ENCODE measurements at places on chromosomes 6 and 20.

DNA sequence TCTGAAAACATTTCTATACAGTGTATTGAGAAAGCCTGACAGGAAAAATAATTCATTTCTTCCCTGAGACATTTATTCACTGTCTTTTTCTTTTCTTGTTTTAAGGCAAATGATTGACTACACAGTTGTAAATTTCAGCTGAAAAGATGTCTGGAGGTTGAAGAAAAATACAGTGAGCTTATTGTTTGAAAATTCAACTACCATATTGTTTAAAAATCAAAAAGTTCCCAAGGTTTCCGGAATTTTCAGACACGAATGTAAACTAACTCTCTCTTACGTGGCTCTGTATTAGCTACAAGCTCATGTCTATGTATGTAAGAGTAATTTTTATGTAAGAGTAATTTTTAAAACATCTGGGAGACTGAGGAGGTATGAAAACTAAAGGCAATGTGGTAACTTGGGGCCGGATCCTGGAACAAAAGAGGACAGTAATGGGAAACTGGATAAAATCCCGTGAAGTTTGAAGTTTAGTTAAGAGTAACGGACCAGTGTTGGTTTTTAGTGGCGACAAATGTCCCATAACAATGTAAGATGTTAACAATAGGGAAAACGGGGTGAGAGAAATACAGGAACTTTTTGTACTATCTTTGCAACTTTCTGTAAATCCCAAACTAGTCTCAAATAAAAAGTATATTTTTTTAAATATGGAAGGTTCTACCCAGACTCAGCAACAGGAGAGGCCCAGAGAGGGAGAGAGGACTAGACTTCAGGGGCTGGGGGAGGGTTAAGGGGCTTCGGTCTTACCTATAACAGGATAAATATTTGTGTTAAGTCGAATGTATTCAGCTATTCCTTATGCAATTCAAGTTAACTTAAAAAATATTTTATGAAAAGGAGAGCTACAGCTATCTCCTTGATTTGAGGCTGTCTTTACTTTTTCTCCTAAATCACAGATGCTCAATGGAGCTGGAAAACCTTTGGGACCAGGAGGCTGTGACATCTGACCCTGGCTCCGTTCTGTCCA is 1.3 kb downstream of the PTGIS start:
- DNase-seq = no peak

- DNase-seq = no peak
Observed at GRCh38 chr6:135087403-135087802, 32.8 kb upstream of the HBS1L start.

DNA sequence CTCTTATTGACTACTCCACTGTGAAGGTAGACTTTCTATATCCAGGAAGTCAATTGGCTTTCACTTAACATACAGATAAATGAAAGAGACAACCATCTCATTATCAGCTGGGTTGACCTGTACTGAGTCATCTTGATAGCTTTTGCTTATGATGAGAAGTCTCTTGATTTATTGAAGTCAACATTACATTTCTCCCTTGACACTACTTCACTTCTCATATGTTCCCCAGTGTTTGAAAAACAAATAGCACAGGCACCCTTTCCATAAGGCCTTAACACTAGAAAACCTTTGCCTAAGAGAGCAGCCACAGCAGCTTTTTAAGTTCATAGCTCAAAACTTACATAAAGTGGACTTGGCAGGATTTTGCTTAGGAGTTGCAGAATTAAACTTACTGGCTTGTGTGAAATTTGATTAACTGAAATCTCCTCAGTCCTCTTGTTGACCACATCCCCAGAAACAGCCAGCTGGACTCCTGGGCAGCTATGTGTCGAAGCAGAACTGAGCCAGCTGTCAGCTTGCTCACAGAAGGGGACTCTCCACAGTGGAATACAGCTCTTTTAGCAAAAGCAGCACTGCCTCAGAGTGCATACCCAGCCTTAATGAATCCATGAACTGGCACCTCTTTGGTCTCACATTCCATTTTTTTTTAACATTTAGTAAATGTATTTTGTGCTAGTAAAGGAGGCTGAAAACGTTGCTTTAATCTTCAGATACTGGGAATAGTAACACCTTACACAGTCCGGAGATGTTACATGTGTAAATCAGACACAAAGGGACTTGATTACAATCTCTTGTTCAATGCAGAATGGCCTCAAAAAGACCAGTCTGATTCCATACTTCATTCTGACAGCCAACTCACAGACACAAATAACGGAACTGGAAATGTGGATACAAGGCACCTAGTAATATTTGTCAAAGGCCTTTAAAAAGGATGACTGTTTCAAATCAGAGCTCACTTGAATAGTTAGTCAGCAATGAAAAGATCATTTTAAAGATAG is 1532.7 kb downstream of the HACE1 start:
- no peak for DNase-seq

DNA sequence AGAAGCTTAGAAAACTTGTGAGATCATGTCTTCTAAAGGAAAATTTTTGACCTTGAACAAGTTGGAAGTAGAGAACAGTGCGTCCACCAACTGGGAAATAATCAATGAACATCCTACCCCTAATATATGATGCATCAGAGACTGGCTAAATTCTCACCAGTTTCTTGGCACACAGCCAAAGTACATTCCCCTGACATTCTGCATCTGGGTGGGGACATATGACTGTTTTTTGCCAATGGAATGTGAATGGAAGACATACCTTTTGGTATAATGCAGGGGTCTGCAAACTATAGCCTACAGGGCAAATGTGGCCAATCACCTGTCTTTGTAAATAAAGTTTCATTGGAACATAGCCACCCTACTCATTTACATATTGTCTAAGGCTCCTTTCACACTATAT is 84.7 kb downstream of the HAO1 start:
- peak; percentile 53 for DNase-seq

GRCh38 chr6:21902628-21903169 is 309.1 kb downstream of the SOX4 start:
- DNase-seq = no peak

GRCh38 chr20:36377348-36378326 is 71.5 kb downstream of the DLGAP4 start:
- no peak for DNase-seq

- no peak for DNase-seq
Observed at GRCh38 chr6:39765508-39766065, 26.6 kb upstream of the DAAM2 start.

- DNase-seq = no peak
Observed at GRCh38 chr6:110390404-110390803, 25.0 kb downstream of the DDO start.

DNA sequence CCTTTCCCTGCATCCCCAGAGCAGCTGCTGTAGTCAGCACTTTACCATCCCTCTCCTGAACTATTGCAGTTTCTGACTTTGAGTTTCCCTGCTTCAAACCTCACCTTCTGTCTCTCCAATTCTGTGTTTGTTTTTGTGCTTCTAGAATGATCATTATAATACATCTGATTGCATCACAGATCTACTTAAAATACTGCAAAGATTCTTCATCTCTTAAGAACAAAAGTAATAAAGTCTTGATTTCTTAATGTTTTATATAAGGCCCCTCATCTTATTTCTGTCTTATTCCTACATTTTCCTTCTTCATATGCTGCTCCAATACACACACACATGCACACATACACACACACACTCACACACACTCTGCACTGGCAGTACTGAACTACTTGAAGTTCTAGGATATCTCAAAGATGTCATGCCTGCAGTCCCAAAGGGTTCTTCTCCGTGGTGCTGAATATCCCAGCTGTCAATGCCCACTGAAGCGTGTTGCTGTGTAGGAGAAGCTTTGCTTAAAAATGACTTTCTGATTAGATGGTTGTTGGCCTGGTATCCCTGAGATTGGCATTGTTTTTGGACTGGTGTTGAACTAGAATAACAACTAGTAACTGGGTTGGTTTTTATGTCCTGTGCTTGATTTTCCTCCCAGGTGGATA is 97.2 kb downstream of the MAP3K4 start:
- DNase-seq = peak; percentile 10

DNA sequence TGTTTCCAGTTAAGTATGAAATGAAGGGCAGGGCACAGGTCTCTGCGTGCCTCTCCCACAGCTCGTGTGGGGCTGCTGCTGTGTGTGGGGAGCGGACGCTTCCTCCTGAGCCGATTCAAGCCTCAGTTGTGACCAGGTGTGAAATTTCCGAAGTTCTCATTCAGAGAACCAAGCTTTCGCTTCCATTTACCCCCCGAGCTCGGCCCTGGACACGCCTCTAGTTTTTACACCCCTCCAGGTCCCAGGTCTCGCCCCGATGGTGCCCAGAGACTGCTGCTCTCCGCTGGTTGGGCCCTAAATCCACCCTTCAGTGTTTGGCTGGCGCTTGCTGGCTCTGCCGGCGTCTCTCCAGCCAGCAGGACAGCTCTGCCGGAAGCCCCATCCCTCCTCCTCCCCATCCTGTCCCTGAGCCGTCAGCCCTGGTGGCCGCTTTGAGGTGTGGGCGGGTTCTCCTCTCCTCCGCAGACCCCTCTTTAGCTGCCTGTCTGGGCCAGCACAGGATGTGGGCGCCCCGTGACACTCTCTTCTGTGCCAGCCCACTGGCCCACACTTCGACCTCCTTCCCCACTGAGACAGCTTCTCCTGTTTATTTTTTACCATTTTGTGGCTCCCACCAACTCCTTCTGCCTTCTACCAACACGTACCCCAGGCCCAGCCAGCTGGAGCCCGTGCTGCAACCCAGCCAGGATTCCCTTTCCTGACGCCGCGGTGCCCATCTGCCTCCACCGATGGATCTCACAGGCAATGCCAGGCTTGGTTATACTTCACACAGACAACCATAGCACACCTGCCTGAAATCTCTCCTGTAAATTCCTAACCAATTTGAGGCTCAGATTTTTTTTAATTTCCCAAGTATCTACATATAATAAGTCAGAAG is 142.8 kb downstream of the DLL1 start:
- DNase-seq = no peak

- DNase-seq = no peak
Observed at GRCh38 chr6:108771421-108771820, 76.8 kb upstream of the ARMC2 start.

GRCh38 chr20:59645761-59646171 is 41.4 kb downstream of the PHACTR3 start:
- DNase-seq = no peak

- DNase-seq = no peak
Observed at GRCh38 chr6:57226221-57226620, 4.1 kb upstream of the RAB23 start.

- no peak for DNase-seq
Observed at GRCh38 chr20:62533591-62534495, 58.0 kb upstream of the GATA5 start.

- DNase-seq = no peak
Observed at GRCh38 chr6:36829919-36830544, 9.2 kb downstream of the CPNE5 start.

- DNase-seq = no peak
Observed at GRCh38 chr6:1509241-1509640, 100.5 kb upstream of the FOXC1 start.

GRCh38 chr20:5448449-5449118 is 131.8 kb upstream of the PROKR2 start:
- DNase-seq = peak; percentile 52

DNA sequence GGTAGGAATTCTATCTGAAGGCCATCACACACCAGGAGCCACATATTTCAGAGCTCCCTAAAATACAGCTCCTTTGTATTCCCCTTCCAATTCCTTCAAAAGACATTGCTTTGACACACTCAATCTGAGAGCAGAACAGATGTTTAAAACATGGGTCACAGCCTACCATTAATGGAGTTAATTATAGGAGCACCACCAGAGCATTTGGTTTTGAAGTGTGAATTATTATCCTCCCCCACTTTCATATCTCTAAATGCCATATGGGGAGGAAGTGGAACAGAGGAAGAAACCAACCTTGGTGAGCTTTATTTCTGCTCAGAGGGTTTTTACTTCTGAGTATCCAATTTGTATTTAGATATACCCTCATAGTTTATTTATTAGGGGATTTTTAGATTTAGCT is 50.7 kb upstream of the TNFRSF21 start:
- DNase-seq = no peak

DNA sequence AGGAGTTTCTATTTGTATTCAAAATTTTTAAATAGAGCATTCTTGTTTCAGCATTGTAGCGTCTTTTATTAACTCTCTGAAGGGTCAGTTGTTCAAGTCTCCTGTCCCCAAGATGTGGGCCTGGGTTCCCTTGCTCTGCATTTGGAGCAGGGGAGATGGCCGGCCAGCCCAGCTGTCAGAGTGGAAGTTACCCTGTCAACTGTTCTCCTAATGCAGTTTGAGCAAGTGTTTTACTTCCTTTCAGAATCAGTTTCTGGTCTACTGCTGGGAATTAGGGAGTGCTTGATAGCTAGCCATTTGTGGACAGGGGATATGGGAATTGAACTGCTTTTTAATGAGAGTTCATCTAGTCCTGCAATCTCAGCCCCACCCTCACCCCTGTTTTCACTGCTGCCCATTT is 116.6 kb downstream of the QKI start:
- DNase-seq = no peak

- DNase-seq = no peak
Observed at GRCh38 chr6:165961233-165961632, 206.4 kb downstream of the TBXT start.

DNA sequence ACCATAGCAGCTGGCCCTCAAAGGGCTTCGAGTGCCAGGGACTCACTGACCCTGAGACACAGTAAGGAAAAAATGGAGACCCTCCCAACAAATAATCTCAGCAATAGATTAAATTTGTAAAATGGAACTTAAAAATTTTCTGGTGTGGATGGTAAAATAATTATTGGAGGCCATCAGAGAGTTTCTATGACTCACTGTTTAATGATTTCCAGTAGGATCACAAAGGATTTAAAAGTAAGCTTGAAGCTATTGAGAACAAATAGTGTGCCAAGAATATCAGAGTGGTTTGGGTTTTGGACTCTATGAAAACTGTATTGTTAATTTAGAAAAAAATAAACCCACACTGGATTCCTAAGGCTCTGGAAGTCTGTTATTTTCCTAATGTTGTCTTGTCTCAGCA is 115.2 kb upstream of the AKIRIN2 start:
- DNase-seq = no peak

DNA sequence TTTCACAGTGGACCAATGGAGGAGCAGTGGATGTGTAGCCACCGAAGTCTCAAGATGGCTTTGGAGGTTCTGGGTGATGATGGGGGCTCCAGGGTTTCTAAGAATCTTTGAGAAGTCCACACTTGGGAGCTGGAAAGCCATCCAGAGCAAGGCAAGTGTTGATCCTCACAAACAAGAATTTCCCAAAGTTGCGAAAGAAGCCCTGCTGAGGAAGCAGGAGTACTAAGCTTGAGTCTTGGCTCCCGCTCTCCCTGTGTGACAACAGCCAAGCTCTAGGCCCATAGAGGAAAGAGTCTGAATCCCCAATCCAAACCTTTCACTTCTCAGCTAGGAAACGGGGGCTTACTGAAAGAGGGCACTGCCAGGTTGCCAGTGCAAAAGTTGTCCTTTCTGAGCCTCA is 106.0 kb downstream of the EDN3 start:
- DNase-seq = no peak

GRCh38 chr6:100987556-100987955 is 106.4 kb upstream of the ASCC3 start:
- DNase-seq = no peak

- no peak for DNase-seq
Observed at GRCh38 chr6:679282-679681, 13.7 kb downstream of the EXOC2 start.
